ENCODE measurements at places on chromosomes 11 and 22.

- DNase-seq: no peak
Observed at GRCh38 chr11:72578991-72579815, 95.0 kb downstream of the PDE2A start.

DNA sequence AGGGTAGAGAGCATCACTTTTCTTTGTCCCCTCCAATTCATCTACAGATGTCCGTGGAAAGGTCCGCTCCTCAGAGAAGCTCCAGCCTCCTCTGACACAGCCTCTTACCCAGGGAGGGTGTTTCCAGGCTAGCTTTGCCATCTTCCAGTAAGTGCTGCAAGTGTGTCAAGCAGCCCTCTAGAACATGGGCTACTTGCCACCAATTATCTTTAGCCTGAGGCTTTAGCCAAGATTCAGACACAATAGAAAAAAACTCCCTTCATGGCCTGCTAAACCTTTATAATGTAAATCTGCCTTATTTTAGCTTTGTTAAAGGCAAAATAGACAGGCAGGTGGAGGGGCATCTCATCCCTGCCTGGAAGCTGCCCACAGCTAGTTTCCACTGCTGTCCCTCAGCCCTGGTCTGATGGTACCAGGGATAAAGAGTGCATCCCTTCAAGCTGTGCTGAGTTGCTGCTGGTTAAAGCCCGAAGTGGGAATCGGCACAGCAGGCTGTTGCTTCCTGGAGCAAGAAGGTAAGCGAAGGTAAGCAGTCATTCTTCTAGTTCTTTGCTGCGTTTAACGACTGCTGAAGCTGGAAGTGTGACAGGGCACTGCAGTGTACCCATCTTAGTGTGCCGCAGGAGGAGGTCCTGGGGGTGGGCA lies 190.1 kb upstream of the E2F8 start:
- no peak for DNase-seq

- no peak for DNase-seq
Observed at GRCh38 chr22:44677353-44677840, 24.6 kb upstream of the PRR5 start.

- DNase-seq: peak; percentile 96
Observed at GRCh38 chr11:28110108-28110820, 2.1 kb downstream of the METTL15 start.

DNA sequence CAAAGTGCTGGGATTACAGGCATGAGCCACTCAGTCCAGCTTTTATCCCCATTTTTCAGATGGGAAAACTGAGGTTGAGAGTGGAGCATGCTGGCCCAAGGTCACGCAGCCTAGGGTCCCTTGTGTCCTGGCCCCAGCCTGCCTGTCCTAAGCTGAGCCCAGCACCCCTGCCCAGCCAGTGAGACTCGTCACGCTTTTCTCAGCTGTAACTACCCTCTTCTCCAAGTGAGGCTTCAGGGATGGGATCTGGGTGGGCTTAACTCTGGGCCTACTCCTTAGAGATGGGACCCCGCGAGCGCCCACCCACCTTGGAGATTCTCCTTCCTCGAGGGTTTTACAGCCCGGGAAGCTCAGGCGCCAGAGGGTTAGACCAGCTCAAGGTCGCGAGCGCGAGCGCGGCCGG lies 390 bp upstream of the TMEM151A start:
- no peak for DNase-seq

GRCh38 chr11:73507086-73507485 lies 90.8 kb downstream of the FAM168A start:
- DNase-seq: no peak

GRCh38 chr11:74634537-74634936 lies 42.2 kb downstream of the POLD3 start:
- DNase-seq: peak; percentile 57

GRCh38 chr22:50258361-50259292 lies 2.9 kb downstream of the MAPK12 start:
- DNase-seq: no peak

- DNase-seq: no peak
Observed at GRCh38 chr11:20739577-20739976, 70.2 kb downstream of the NELL1 start.

GRCh38 chr22:26554956-26555355 lies 35.0 kb downstream of the TPST2 start:
- no peak for DNase-seq

DNA sequence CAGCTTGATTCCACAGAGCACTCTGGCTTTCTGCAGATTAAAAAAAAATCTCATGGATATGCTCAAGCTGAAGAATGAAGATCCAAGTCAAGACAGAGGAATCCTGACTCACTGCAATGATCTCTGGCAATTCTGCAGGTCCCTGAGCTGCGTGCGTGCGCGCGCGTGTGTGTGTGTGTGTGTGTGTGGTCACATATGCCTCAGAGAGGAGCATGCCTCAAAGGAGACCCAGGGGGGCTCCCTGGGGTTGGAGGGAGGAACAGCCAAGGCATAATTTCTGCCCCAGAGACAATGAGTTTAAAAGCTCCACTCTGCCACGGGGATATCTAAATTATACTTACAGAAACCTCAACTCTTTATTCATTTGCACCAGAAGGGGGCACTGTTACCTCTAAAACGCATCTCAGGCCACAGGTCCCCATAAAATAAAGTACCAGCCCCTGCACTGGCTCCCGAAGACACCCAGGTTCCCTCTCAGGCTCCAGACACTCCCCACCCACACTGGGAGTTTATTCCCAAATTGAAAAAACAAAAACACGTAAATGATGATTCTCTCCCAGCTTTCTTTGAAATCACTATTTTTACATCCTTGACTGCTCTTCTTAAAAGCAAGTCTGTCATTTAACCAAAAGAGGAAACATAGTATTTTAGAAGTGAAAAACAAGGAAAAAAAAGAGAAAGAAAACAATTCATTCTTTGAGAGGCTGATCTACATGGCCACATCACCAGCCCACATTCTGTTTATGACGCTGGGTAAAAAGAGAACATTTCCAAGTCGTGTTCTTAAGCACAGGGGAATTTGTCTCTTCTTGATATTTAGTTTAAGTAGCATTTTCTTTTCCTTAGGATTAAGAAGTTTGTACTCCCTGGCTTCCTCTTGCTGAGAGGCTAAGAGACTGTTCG lies 401.0 kb downstream of the LARGE1 start:
- DNase-seq: peak; percentile 19

DNA sequence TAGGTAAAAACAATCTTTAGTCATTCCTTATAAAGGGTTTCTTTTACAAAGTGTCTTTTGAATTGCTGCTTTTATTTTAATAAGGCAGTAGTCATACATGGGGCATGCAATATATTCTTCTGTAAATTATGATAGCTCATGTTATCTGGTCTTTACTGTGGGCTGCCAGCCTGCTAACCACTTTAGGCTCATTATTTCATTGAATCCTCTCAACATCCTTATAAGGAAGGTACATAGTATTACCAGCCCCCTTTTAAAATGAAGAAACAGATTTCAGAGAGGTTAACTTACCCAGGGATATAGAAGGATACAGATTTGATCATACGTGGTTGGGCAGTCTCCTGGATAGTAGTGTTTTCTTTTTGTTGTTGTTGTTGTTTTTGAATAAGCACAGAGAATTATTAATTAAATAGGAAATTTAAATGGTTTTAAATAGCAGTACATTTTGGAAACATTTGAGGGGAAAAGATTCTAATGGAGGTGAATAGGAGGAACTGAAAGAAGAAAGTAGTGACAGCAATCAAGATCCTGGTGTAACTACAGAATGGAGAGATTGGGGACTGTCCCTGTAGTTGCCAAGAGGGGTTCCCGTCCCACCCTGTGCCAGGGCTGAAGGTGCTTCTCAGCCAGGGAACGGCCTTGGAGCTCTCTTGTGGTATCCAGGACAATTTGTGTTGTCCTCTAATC lies 21.0 kb downstream of the SPECC1L start:
- no peak for DNase-seq

DNA sequence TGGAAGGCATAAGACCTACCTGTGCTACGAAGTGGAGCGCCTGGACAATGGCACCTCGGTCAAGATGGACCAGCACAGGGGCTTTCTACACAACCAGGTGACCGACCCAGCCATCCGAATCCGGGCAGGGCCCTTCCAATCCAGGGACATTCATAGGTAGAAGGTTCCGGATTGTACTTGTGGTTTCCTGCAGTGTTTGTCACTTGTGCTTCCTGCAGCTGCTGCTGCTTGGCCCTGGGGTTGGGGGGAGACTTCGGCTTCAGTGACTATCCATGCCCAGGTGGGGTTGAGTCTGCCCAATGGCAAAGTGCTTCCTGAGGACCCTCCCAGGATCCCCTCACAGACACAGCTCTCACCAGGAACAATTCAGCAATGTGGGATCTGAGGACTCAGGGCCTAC lies 2.2 kb downstream of the APOBEC3A start:
- no peak for DNase-seq

- no peak for DNase-seq
Observed at GRCh38 chr11:35937700-35938099, 6.2 kb upstream of the LDLRAD3 start.

Measured in A673 (cell line).